BE2C (cell line): ENCODE measurements at places on chromosomes 4 and X.

DNA sequence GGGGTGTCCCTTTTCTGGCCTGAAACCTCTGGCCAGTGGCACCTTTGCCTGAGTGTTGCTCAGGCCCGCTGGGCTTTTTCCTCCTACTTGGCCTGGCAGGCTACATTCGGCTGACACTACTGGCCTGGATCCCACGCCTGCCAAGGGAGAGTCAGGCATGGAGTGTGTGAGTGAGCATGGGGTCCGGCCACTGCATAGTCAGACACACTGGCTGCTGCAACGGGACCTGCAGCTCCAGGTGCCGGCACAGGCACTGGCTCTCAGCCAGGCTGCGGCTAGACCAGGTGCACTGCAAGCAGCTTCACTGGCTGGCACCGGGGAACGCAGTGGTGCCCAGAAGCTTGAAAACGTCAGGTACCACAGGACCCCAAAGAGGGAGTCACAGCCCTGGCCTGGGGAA lies 434.9 kb downstream of the ARHGAP24 start:
- no peak for DNase-seq

DNA sequence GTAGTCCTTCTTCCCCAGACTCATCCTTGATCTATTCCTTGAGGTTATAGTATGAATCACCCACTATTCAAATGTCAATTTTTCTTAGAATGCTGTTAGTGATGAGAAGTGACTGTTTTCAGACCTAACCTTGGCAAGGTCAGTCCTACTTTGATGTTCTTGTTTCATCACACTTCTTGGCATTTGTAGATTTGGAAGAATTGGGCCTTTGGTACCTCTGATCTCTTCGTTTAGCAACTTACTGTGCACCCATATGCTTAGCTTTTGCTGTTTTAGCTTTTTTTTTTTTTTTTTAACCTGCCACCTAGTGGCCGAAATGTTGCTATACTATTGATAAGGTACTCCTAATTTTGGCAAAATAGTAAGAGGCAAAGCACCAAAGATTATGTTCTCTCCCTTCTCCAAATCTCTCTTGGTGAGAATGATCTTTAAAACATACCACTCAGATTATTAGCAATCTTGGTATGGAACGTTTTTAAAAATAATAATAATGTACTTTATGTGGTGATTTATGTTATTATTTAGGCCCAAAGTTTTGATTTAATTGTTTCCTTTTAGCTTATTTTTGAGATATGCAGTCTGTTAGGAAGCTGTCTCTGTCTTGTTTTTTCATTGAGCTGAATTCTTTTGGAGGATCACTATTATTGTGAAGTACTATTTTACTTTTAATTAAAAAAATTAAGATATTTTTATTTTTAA lies 16.6 kb downstream of the DCK start:
- no peak for DNase-seq

DNA sequence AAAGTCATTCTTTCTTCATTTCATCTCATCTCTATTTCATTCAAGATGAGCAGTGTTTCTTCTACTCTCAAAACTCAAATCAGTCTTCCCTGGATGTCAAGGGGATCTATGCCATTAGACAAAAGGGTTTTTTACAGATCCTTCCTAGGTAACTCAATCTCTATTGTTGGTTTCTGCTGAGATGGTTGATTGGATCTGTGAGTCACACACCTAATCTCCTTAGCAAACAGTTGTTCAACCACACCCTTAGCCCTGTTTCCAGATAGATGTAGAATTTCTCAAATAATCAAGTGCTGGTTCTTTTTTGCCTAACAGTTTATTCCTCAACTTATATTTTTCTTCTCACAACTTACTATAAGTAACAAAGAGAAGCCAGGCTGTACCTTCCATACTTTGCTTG lies 200.5 kb downstream of the KDR start:
- no peak for DNase-seq

GRCh38 chrX:3584415-3584996 lies 128.9 kb downstream of the PRKX start:
- DNase-seq = no peak

DNA sequence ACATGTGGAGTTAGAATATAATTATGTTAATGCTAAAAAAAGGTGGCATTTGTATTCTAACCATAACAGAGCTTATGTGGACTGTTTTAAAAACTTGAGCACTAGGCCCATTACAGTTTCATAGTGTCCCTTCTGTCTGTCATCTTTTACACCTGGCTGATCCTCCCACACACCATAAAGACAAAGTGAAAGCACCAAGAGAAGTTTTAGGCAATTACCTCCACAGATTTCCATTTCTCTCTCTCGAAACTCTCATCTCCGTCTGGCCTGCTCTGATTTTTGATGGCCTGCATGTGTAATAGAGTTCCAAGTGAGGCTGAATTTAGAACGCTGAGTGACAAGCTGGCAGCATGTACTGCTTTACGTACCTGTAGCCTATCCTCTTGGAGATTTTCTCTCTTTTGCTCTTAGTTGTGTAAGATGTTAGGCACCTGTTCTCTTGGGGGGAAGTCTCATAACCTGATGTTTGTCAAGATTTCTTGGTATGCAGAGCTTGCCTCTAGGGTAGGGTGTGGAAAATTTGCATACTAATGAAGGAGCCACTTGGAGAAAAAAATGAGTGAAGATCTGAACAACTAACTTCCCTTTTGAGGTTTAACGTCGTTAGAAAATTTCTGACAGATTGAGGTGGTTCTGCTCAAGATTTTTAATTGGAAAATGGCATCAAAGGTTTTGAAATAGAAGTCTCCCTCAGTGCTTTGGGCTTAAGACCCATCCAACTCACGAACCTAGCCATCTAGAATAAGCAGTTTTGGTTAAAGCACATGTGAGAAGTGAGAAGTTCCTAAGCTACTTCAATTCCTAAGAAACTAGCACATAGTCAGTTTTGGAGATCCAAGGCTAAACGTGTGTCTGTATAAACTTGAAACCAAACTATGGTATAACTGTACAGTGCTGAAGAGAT lies 57.6 kb upstream of the RAP1GDS1 start:
- no peak for DNase-seq

DNA sequence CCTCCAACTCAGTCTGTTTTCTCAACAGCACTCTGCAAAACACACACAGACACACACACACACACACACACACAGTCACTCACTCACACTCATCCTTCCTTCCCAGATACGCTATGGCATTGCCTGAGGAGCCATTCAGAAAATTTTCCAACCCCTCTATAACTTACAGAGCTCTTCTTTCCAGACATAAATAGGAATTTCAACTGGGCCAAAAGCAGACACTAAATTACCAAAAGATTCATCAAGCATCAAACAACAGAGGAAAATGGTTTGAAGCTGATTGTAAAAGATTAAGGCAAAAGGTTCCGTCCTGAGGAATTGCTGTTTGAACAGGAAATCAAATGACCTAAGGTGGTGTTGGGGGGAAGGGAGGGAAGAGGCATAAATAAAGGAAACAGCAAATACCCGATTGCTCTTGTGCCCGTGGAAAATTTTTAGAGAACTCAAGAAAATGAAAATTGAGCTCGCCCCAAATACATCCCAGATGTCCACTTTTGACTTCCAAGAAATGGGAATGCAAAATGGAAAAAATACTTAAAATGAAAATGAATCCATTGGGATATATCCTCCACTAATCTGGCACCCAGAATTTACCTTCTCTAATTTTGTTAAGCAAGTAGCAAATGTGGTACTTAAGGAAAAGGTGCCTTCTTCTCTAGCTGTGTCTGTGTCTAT lies 183.6 kb downstream of the QDPR start:
- DNase-seq = no peak

DNA sequence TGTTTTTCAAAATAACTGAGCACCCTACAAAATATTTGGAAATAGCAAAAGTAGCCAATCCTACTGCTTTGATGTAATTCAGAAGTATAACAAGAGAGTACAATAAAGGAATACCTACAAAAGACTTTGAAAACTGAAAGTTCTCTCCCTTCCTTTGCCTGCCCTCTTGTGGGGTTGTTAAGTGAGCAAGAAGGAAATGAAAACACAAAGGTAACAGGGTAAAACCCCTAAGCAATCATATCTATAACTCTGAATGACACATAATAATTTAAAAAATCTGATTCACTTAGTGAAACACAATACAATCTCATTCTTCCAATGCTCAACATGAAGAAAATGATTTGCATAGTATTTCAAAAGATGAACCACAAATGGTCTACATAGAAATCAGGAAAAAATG lies 98.2 kb downstream of the FRYL start:
- DNase-seq = no peak

- DNase-seq = no peak
These were observed 334.9 kb downstream of the OPHN1 start for GRCh38 chrX:68098431-68098830.

DNA sequence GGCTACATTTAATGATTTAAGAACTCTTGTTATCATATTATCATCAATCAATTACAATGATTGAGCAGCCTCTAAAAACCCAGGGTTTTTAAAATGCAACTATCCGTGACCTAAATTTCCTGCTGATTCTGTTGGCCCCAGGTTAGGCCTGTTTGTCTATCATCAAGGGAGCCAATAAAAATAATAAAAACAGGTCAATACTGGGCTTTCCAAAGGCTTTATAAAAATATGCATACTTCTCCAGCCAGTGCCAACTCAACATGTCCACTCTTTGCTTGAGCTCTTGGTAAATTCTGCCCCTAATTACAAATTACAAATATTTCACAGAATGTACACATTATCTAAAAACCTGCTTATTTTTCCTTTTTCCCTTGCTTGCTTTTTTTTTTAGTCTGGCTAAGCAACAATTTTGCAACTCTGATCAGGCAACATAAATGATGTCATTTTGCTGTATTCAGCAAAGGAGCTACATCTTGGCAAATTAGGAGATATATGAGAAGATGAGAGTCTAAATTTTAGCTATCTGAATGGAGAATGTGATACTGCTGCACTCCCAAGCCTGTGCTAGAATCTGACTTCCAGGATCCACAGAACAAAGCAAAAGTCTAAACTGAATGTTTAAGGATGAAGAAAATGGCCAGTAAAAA lies 204.0 kb downstream of the SCFD2 start:
- DNase-seq = no peak

DNA sequence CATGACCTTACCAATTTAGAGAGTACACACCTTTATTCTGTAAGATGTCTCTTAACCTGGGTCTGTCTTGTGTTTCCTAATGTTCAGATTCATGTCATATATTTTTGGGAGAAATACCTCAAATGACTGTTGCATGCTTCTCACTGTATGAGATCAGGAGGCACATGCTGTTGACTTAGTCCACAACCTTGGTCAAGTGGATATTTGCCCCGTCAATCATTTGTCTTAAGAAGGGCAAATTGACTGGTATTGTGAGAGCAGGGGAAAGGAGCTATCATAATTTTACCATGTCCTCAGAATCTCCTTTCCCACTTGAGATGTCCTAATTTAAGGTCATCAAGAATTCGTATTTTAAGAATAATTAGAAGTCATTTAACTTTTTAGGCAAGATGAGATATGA lies 11.0 kb downstream of the NUDT9 start:
- no peak for DNase-seq

- DNase-seq = no peak
These were observed 97.5 kb downstream of the ANK2 start for GRCh38 chr4:113146876-113147358.

DNA sequence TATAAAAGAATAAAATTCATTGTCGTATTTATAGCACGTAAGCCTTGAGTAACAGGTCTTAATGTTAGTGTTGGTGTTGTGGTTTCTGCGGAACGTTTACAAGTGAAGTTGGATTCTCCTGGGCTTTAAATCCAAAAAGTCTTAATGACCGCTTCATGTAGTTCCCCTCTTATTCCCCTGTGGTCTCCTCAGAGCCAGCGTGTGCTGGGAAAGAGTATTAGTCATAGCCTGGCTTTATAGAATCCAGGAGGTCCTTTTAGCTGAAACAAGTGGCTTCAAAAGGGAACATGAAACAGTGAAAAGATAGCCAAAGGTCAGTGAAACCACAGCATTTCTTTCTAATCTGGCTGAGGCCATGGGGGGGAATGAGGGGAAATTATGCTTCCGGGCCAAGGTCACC lies 79.1 kb downstream of the CLCN4 start:
- DNase-seq = no peak

DNA sequence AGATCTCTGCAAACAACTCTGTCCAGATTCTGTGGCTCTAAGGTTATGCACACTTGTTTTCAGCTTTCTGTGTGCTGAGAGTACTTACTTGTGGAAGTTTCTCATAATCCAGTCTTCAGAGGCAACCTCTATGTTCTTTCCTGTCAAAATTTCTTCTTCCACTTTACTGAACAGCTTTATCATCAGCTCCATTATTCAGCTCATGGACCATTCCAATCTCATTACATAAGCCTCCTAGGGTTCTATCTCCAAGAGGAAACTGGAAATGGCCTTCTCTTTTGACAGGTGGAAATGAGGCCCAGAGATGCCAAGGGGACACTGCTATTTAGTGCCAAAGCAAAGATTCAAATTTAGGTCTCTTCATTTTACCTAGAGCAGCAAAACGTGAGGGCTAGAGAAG lies 61.3 kb downstream of the CHRDL1 start:
- DNase-seq = no peak

- no peak for DNase-seq
These were observed 104.1 kb downstream of the C4orf51 start for GRCh38 chr4:145784036-145784435.

- DNase-seq = no peak
These were observed 15.0 kb downstream of the BST1 start for GRCh38 chr4:15717657-15718416.

GRCh38 chr4:86108137-86108536 lies 251.7 kb downstream of the MAPK10 start:
- no peak for DNase-seq

DNA sequence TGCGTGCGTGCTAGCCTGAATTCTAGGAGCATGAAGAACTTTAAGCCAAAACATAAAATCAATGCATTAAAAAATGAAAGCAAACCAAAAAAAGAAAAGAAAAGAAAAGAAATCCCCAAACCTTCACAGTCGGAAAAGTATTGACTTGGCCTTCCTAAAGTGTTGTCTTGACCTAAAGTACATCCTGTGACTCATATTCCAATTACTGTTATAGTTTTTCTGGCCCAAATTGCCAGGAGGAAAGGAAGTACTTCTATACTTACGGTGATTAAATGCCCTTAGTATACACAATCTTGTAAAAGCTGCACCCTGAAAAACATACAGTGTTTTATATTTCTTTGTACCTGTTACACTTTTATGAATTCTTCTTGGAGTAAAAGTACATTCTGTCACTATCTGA lies 512.8 kb downstream of the ANKRD50 start:
- DNase-seq = no peak

DNA sequence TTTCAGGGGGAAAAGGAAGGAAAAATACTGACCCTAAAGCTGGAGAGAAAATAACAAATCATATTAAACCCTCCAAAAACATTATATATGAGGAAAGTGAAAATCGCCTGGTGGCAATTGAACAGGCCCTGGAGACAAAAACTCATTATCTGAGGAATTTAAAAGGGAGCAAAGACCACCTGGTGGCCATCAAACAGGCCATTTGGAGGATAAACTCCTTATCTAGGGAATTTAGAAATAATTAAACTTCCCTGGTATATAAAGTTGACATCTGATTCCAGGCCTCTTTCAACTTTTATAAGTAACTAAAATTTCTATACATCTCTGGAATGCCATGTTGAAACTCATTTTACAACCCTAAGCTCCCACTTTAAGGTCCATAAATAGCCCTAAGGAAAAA lies 35.2 kb downstream of the CHM start:
- DNase-seq = no peak
